ENCODE measurements at places on chromosomes 1 and 21.

DNA sequence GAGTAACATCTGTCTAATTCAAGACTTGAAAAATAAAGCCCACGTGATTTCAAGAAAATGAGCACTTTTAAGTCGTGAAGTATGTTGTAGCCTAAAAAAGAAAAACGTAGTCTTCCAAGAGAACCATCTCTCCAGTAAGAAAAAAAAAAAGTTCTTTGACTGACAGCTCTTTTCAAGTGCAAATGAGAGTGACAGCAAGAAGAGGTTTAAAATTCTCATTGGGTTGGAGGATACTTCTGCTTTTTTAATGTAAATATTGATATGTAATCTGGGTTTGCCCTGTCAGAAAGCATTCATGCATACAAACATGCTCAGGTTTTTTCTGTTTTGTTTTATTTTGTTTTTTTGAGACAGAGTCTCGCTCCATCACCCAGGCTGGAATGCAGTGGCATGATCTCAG lies 32.3 kb upstream of the PRDM2 start:
- no peak for DNase-seq

DNA sequence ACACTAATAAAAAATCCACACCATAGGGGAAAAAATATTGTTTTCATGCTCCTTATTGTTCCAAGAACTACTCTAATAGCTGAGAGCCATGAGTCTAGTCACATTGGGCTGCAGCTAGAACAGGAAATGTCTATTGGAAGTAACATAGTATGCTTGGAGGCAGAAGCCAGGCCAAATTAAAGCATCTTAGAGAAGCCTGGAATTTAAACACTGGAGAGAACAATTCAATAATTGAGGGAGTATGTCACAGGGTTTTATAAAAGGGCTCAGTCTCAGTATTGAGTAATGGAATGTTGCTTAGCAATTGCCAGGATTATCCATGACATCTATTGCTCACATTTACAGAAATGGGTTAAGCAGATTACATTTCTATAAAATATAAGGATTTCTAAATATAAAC lies 471.3 kb downstream of the LMO4 start:
- no peak for DNase-seq

DNA sequence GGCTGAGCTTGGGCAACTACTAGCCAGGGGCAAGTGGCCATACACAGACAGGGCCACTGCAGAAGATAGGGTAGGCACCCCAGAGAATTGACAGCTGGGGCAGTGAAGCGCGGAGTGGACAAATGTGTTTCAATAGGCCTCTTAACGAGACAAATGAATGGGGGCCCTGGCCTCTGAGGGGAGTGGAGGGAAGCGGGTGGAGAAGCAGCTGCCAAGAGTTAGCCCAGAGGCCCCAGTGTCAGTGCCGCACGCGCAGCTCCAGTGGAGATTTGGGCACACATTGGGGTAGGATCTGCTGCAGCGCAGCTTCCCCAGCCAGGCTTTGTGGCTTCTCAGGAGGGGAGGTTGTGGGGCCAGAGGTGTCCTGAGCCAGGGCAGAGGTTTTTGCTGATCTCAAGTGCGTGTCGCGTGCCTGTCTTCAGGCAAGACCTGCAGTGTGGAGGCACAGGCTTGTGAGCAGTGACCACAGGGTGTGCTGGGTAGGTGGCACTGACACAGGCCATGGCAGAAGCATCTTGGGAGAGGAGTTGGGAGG lies 16.9 kb downstream of the PTPRF start:
- DNase-seq, result no peak

DNA sequence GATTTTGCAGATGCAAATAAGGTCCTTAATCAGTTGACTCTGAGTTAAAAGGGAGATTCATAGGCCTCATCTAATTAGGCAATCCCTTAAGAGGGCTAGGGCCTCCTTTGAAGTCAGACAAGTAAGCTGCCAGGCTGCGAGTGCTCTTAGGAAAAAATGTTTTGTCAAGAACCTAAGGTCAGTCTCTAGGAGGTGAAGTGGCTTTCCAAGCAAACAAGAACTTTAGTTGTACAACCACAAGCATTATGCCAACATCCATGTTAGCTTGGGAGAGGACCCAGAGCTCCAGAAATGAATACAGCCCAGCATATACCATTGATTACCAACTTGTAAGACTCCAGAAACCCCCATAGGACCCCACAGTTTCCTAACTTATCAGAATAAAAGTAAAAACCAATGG lies 1366.2 kb downstream of the PLA2G4A start:
- DNase-seq, result no peak

- DNase-seq, result no peak
These were observed 5.6 kb upstream of the GPR25 start for GRCh38 chr1:200867018-200867811.

DNA sequence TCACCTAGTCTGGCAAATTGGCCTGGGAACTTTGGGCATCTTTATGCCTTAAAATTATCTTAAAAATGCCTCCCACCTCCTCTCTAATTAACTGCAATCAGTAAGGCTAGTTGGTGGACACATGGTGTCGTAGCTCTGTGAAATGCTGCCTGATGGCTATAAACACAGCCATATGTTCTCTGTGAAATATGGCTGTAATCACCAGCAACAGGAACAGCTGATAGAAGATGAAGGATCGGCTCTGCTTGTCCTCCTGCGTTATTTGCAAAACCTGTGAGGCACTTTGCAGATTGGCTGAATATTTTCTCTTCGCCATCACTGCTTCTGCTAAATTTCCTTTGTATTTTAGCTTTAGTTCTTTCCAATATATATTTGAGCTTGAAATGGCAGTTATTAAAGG lies 419.6 kb downstream of the RWDD3 start:
- no peak for DNase-seq

DNA sequence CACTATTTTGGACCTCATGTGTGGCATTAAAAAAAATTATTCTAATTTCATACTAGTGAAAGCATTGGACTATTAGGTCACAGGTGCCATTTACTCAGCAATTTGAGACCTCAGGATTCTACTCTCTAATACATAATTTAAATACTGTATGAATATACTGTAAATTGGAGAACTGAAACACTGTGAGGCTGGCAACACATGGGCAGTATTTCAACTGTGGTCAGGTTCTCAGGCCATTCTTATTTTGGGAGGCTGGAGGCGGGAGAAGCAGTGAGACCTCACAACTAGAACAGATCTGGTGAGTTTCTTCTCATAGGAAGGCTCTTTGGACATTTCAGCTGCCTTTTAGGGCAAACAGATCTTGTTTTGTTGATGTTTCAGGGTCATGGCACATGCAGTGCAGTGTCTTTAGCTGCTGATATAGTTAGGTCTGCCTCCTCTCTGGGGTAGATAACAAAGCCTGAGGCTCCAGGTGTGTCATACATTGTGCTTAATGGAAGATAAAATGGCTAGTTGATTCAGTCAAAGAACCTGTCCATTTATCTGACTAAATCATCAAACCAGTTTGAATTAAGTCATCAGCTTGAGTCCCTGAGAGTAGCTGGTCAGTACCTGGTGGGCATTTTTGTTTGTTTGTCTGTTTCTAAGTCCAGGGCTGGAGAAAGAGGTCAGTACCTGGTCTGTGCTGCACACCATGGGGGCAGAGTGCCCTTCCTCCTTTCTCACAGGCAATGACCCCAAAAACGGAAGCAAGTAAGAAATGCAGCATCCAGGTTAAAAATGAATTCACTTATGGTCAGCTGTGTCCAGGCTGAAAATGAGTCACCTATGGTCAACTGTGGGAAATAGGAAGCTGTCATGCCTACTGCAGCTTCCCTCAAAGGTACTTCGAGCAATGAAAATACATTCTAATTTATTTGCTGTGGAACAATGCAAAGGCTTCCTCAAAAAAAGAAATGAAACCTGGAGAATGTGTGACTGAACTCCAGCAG lies 216.2 kb downstream of the SDCCAG8 start:
- no peak for DNase-seq

DNA sequence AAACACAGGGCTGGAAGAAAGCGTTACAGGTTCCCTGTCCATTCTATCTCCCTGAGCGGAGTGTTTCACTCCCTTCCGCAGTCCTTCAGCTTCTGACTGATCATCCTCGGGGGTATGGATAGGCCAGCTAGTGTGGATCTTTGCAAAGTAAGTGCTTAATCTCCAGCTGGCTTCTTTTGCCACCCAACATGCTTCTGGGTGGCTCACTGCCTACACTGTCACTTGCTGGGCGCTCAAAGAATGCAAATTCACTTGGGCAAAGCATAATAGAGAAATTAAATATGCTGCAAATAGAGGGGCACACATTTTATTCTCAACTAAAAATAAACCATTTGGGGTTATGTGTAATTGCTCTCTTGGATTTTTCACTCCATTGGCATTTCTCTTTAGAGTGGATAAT lies 265.6 kb downstream of the TNR start:
- DNase-seq, result no peak

DNA sequence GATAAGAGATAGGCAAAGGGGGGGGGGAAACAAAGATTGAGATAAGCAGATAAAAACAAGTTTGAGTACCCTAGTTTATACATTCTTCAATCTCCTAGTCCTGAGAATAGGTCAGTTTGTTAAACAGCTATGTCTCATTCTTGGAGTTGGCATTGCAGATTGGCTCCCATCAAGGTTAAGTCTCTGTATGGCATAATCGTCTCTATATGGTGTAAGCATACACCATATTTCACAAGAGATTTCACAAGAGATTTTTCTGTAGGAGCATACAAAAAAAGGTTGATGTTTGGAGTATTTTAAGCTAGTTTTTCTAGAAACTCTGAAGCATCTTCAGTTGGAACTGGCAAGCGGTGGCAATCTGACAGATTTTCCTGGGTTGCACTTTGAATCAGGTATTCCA lies 35.8 kb downstream of the NCAM2 start:
- no peak for DNase-seq

DNA sequence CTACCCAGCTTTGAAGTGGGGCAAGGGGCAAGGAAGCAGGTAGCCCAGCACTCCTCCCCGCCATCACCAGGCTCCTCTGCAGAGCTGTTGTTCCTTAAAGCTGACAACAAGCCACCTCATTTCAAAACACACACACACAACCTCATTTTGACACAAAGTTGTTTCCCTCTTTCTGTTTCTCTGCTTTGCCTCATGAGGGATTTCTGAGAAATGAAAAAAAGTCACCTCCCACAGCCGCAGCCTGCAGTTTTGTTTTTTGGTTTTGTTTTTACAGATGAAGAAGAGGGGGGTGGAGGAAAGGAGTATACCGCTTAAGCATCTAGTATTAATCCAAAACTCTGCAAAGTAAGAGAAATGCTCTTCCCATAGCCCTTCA lies 12.1 kb downstream of the MCL1 start:
- DNase-seq, result peak; percentile 52

DNA sequence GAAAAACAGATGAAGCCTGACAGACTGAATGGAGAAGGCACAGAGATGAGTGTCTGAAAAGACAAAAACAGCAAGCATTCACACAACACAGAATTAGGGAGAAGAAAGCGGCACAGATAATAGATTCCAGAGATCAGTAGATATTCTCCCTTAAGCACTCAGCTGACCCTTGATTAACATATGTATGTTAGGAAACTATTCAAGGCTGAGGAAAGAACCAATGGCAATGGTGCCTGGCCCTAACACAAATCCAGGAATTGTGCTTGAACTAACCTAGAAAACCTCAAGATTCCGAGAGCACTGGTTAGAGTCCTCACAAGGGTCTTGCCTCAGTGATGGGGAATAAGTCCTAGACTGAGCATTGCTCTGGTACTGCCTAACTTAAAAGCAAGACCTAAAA lies 30.9 kb downstream of the KCNT2 start:
- DNase-seq, result no peak

- DNase-seq, result no peak
These were observed 79.9 kb upstream of the LYST start for GRCh38 chr1:235946571-235946981.

GRCh38 chr1:10283318-10283984 lies 73.1 kb downstream of the KIF1B start:
- DNase-seq, result no peak

DNA sequence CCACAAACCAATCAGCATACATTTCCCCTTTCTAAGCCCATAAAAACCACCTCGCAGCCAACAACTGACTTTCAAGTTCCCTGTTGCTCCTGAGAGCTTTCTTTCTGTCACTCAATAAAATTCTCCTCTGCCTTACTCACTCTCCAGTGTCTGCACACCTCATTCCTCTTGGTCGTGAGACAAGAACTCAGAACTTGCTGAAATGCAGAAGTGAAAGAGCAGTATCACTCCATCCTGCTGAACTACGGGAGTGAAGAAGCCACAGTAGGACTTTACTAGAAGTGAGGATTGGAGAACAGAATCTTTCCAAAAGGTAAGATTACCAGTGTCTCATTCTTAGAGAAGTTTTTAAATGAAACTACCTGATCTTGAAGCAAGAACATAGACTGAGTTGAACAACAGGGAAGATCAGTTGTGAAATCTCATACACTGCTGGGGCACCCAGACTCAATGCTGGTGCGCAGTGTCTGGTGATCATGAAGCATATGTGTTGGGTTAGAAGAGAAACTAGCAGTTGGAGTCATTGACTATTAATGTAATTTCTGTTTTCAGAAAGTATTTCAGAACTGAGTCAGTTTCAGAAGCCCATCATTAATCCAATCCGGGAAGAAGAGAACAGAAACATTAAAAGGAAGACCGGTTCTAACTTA lies 726.9 kb upstream of the TMPRSS15 start:
- no peak for DNase-seq

DNA sequence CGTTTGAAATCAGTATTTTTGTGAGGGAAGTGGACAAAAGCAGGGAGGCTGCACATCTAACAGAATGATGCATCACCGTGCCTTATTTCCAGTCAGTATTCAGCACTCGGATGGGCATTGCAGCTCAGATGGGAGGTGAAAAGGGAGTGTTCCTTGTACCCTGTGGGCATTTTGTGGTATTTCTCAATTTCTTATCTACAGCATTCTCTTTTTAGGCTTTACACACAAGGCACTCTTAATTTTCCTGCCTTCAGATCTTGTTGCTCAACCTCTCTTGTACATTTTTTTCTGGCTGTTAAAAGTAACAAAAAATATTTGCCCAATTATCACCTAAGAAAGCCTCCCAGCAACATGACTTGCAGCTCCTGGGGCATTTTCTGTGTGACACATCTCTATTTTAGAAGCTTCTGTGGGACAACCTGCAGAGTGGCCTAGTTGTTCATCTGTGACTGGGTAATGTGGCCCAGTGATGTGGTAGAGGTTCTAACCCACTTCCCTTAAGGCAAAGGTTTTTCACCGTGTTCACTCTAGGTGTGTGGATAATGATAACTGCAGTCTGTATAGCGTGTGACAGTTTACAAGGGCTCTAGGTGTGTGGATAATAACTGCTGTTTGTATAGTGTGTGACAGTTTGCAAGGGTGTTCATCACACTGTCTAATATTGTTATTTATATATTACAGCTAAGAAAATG lies 257.2 kb downstream of the PTGER3 start:
- DNase-seq, result no peak

GRCh38 chr1:153783233-153784190 lies 8.3 kb downstream of the SLC27A3 start:
- peak; percentile 87 for DNase-seq

- no peak for DNase-seq
These were observed 14.6 kb downstream of the RAB7B start for GRCh38 chr1:205988585-205988995.

- DNase-seq, result no peak
These were observed 61.7 kb downstream of the ELK4 start for GRCh38 chr1:205570173-205570501.

GRCh38 chr1:48495166-48495565 lies 23.2 kb upstream of the SPATA6 start:
- DNase-seq, result no peak

Measured in T-cell (primary cell).